ENCODE measurements at places on chromosomes 11 and 22.

DNA sequence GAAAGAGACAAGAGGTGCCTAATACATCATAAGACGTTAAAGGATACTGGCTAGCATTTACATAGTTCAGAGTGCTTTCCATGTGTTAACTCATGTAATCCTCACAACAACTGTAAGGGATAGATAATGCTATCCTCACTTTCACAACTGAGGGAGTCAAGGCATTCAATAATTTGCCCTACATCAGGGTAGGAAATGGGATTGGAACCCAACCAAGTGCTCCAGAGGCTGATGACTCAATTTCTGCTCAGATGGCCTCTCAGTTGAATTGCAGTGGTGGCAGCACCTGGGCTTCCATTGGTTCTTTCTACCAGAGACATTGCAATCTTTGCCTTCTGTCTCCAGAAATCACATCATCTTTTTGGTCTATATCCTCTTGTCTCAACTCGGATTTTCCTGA, 232.9 kb downstream of the ETS1 start:
- peak; percentile 49 for DNase-seq

DNA sequence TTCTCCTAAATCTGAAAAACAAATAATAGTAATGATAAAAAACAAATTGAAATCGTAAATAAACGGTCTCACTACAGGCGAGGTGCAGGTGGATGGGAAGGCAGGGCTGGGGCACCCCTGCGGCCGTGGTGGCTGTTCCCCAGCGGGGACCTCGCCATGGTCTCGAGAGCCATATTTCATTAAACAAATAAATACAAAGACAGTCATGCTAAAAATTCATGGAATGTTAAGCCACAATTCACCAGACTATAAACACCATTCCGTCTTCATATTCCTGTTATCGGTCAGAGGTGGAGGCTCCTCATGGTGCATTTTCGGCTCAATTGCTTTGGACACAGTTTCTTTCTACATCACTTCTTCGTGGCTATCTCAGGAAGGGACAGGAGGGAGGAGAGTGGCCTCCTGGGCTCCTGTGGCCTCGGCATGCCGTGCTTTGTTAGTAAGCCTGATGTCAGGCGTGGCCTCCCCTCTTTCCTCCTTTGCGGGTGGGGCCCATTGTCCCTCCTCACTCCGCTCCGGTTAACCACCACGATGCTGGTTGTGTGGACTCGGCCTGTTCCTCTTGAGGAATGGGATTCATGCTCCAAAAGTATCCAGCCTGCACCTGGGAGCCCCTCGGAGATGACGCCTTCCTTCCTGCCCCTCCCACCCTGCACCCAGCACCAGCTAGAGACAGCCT, 16.1 kb upstream of the BRSK2 start:
- no peak for DNase-seq

DNA sequence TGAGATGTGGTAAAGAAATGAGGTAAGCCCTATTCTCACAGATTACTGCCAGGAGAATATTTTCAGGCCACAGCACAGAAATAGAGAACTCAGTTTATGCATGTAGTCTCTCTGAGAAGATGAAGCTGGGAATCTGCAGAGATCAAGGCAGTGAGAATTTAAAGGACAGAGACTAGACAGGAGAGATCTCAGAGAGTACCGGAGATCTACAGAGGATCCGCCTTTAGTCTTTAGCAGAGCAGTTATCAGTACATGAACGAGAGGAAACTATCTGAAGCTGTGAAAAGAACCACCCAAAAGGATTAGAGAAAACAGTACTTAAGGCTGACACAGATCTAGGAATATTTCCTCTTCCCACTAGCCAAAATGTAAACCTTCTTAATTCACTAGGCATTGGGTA, 101.5 kb downstream of the DLG2 start:
- no peak for DNase-seq

GRCh38 chr22:27224485-27225374, 567.3 kb downstream of the MIAT start:
- DNase-seq: peak; percentile 88

DNA sequence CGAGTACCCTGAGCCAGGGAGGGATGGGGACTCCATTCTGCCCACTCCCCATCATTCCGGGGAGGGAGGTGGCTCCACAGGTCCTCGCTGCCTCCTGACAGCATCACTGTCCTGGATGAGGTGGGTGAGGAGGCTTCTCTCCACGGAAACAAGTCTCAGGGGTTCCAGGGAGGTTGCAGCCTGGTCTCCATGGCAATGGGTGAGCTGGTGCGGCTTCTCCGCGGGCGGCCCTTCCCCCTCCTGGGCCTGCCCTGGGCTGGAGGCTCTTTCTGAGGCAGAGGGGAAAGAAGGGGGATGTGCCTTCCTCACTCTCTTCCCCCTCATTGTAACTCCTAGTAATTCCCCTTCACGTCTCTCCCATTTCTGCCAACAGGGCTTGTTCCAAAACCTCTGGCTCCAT, 37.1 kb upstream of the PARVG start:
- DNase-seq: no peak

GRCh38 chr11:46247659-46248058, 29.8 kb upstream of the CREB3L1 start:
- DNase-seq: no peak

DNA sequence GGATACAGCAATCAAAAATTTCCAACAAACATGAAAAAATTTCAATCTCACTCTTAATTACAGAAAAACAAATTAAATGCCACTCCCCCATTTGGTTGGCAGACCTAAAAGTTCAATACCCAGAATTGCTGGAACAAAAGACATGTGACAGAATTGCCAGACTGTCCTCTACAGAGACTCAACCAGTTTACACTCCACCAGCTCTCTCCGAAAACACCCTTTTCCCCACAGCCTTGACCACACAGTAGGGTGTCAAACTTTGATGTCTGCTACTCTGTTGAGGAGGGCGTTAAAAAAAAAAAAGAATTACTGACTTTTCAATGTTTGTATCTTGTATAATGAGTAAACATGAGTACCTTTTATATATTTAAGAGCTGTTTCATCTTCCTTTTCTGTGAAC, 44.7 kb upstream of the YPEL1 start:
- no peak for DNase-seq

DNA sequence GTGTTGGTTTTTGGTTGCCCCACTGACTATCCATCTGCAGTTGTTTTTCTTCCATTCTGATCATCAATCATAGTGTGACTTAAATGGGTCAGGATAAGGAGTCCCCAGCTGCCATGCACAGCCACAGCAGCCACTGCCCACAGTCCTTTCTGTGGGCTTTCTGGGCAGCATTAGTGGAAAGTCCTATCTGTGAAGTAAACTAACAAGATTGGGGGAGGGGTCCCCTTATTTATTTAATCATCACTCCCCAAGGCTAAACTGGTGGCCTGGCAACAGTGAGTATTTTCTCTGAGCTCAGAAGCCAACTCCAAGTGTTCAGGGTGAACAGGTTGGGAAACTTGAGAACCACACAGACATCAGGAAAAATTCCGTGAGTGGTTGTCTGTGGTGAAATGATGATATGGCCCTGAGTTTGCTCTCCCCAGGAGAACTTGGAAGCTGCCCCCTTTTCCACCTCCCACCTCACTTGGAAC, 145.0 kb downstream of the CCDC34 start:
- DNase-seq: peak; percentile 59
